ENCODE measurements at places on chromosomes 11 and 22.

DNA sequence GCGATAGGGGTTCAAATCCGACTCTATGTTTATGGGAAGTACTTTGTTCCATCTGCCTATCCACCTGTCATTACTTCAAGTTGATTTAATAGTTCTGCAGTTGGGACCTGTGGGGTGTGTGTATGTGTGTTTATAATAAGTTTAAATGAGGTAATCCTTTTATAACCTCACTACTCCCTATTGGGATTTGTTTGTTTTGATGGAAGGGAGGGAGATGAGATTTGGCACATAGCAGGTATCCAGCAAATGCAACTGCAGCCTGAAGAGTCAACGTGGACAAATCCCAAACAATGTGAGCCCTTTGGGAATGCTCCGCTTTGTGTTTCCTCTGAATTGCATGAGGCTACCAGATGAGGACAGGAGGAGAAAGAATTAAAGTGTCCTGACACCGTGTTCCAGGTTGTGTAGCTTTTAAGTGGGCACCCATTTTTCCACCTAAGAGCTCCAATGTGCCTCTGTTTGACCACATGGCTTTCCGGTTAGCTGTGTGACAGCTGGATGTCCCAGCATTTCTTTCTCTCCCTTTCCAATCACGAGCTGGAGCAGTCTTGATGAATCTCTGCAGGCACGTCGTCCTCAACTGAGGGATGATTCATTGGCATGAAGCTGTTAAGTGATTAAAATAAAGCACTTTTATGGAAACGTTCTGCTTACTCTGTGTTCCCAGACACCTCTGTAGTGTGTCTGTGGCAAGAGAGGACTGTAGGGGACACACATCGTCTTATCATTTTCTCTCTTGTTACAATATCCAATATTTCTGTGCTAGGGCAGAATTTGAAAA, 610.7 kb downstream of the NTM start:
- DNase-seq = no peak

DNA sequence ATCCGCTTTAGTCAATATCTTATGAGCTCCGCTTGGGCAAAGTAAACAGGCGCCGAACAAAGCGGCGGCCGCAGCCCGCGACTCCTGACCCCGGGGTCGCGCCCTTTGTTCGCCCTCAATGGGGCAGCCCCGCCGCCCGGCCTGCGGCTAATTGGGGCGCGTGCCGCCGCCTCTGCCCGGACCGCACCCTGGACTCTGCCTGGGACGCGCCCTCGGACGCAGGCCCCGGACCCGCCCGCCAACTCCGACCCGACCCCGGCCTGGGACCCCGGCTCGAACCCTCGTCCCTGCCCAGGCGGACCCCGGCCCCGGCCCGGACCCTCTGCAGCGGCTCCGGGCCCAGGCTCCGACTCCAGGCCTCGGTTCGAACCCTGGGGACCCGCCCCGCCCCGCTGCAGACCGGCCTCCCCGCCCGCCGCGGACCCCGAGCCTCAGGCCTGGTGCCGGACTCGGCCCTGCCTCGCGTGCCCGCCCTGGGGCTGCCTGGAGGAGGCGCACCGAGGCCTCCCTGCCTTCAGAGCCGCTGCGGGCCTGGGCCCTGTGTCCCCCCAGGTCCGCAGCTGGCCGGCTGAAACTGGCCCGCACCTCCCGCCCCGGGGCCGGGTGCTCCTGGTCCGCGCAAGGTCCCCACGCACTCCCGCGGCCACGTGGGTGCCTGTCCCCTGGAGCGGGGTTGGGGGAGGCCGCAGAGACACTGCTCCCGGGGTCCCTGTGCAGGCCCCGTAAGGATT, 84.7 kb upstream of the WNT7B start:
- no peak for DNase-seq

DNA sequence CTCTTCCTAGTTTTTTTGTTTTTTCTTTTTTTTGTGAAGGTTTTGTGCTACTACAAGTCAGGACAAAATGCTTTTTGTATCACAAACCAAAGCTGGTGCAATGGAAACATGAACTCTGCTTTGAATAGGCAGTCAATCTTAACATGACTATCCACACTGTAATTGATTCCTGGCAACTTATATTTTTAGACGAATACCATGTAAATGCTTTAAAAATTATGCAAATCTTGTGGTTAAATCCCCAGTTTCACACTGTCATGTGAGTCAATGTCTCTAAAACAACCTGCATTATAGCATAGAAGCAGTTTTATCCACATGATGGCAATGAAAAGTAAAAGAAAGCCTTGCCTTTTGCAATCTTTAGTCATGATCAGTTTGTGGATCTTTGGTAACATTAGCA, 8.9 kb downstream of the TRPC6 start:
- DNase-seq = no peak

DNA sequence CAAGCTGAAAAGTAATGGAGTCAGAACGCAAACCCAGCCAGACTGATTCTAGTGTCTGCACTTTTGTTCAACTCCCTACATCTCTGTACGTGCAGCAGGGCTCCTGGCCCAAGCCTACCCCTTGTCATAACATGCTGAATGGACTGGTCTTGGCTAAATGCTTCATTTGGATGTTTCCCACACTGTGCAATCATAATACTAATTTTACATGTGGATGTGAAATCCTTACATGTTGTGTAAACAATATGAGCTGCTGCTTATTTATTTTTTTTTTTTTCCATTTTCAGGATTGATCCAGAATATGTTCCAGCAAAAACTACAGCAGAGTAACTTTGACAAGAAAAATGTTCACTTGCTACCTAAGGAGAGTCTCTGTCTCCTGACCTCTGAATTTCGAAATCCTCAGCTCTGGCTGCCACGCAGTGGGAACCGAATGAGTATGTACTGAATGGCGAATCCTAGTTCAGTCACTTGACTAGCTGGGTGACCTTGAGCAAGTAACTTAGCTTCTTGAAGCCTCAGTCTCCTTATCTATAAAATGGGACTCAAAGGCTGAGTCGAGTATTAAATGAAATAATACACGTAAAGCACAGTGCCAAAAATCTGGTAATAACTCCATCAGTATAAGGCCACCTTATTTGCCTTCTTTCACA, 133.4 kb downstream of the EHF start:
- no peak for DNase-seq

DNA sequence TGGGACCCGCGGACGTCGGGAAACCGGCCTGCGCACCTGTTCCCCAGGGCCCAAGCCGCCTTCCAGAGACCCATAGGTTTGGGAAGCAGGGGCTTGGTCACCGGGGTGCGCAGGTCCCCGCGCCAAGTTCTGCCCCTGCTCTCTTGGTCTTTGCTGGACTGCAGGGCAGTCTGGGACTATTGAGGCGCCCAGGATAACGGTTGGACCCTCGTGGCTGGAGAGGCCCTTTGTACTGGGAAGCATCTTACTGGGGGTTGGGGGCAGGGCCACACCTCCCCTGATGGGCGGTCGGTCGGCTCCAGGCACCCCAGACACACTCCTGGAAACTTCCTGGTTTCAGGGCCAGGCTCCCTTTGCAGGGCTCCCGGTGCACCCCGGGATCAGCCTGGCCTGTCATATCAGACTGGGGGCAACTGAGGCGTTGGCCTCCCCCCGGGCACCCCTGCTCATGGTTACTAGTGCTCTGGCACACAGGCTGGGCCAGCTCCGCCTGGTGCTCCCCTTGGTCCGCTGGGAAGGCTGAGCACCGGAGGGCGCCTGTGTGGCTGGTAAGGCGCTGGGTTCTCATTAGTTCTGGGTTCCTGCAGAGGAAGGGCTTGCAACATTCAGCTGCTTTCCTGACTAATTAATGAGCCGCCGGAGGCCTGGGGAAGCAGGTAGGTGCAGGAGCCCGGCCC, 1250.5 kb downstream of the BRD1 start:
- no peak for DNase-seq

GRCh38 chr11:120738516-120739046, 227.0 kb downstream of the GRIK4 start:
- no peak for DNase-seq

DNA sequence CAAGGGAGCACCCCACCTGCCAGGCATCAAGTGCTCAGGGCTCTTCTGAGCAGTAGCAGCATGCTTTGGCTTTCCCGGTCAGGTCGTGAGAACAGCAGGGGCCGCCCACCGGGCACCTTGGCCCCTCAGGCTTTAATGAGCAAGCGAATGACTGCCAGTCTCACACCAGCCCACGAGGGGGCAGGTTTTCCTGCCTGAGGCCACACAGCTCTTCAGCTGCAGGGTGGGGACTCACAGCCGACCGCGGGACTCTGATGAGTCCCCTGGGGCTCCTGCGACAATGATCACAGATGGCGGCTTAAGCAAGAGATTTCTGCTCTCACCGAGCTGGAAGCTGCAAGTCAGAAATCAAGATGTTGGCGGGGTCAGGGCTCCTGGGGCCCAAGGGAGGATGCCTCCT, 14.3 kb upstream of the FGF19 start:
- DNase-seq = no peak

- no peak for DNase-seq
Observed at GRCh38 chr11:63673579-63673978, 2.4 kb upstream of the ATL3 start.

- no peak for DNase-seq
Observed at GRCh38 chr11:124085583-124085982, 29.7 kb upstream of the VWA5A start.

- DNase-seq = no peak
Observed at GRCh38 chr22:31230155-31230870, 18.2 kb downstream of the LIMK2 start.

GRCh38 chr11:403761-404431, 9.9 kb downstream of the PKP3 start:
- DNase-seq = no peak

- DNase-seq = no peak
Observed at GRCh38 chr11:8681837-8682302, 595 bp downstream of the TRIM66 start.

Data from T1000 (cell line).